ENCODE measurements at places on chromosomes 13 and 19.

DNA sequence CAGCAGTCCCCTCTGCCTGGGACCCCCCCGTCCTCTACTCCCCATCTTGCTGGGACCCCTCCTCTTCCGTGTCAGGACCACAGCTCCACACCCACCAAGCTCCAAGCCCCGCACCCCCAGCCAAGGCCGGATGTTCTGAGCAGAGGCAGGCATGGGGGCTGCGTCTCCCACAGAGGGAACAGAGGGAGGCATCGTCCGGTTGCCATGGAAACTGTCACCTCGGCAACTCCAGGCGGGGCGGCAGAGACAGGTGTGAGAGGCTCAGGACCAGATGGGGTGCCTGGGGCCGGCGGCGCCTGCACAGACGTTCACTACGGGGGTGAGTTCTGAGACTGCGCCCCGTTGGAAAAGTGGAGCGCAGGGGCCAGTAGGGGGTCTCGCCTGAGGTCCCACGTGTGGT lies 5.4 kb downstream of the RNU6-9 start:
- DNase-seq: peak; percentile 93

DNA sequence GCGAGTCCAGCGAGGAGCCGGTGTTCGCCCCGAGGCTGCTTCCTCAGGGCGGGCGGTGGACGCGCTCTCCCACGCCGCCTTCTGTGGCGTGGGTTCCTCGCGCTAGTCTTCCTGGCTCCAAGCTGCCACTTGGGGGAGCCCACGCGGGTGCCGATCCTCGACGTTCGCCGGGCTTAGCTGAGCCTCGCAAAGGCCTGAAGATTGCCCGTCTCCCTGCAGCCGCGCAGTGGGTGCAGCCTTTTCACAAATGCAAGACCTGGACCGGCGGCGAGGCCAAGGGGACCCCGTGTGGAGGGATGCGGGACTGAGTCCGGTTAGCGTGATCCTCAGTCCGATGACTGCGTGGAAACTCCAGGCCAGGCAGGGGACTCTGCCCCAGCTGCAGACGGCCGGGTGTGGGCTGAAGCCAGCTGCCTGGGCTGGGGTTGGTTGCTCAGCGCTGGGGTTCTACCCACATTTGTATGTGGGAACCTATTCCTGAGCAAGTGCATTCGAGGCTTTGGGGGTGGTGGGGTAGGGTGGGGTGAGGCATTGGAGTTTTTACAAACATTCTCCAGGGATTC lies 16.6 kb upstream of the LRP3 start:
- no peak for DNase-seq

DNA sequence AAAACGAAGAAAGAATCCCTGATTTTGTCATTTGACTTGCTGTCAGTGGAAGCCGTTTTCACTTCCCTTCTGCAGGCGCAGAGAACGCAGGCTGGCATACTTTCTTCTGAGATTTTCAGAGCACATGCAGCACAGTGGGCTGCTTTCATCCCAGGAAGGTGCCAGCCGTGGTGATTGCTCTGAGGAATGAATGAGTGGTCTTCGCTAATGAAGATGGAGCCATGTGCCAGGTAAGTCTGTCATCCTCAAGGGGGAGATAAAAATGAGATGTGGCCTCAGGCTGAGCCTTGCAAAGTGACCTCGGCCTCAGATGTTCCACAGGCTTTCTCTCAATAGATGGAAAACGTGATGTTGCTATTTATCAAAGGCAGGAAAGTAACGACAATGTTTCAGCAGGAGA lies 94.6 kb upstream of the FARP1 start:
- DNase-seq: peak; percentile 92

DNA sequence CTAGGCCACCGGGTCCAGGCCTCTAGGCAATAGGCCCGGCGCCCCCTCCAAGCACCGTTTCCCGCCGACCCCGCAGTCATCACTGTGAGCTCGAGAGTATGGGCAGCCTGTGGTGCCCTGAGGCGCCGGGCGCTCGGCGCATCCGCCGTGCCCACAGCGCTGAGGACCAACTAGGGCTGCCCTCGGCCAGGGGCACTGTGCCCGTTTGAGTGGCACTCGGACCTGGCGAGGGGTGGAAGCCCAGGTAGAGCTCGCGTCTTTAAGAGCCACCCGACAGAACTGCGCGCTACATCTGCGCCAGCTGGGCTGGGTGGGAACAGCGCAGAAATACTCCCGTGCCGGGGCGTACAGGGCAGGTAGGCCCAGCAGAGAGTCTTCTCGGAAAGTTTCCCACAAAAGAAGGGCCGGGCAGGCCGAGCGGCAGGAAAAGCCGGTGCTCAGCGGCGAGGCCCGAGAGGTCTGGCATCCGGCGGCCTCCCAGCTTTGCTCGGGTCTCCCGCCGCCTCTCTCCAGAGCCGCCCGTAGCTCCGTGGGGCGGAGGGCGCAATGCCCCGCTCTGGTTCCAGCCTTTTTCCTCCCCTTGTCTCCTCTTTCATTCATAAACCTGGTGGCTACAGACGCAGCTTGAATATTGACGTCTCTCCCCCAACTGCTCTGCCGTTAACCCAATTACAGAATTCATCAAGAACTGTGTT lies 5.4 kb upstream of the SOX1 start:
- peak; percentile 58 for DNase-seq

DNA sequence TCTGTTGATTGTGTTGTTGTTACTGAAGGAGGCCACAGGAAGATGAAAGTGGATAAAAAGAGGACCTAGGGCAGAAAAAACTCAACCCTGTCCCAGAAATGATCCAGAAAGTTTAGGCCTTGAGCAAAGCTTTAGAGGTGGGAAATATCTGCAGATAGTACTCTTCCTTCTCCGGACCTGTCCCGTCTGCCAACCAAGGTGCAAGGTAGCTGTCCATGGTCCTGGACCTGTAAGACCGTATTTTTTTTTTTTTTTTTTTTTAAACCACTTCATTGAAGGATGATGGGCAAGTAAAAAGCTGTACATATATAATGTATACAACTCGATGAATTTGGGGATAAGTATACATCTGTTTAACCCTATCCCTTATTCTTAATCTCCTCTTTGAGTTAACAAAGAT lies 225.9 kb downstream of the OLFM4 start:
- DNase-seq: no peak

DNA sequence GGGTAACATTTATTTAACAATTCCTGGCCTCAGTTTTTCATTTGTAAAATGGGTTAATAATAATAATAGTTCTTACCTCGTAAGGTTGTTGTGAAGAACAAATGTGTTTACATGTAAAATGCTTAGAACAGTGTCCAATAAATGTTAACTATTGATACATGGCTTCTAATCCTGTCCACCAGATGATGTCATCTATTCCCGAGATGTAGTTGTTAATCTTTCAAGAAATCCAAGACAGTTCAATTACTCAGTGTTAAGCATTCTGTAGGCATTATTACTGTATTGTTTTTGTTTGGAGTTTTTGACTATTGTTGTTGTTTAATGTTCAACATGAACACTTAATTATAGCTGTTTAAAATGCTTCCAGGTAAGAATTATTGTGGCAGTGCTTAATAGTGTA lies 131.0 kb upstream of the FNDC3A start:
- no peak for DNase-seq

DNA sequence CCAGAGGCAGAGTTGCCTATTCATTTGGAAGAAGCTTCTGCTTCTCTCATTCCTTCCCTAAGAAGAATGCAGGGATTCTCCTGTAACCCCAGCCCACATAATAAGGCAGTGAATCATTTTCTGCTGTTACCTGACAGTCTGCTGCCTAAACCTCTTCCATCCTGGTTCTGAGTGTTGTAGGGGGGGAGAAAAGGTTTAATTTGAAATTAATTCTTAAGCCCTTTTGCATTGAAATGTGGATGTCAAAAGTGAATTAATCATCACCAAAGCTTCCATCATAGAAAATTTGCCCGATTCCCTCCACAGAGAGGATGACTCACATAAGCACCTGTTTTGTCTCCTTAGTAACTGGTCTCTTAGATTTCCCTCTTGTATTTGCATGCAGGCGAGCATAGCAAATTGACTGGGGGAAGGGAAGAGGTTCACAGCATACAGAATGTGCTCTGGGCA lies 146.7 kb upstream of the FNDC3A start:
- DNase-seq: peak; percentile 28

GRCh38 chr19:5354403-5354802 lies 13.8 kb upstream of the PTPRS start:
- DNase-seq: no peak

- no peak for DNase-seq
These were observed 7.1 kb downstream of the KCNN4 start for GRCh38 chr19:43773725-43774102.

DNA sequence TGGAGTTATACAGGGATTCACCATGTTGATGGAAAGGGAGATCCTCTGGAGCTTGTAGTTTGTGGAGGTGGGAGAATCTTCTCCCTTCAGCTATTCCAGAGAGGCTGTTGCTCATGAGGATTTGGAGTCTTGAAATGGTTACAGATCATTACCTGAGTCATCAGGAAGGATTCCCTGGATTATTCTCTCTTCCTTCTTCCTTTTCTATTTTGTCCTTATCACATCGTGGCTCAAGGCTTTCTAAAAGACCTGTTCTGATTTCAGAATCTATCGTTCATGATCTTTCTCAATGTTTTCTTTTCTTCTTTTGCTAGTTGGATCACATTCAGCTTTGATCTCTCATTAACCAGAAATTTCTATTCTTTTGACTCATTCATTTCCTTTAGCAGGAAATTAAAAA lies 196.0 kb downstream of the KLF5 start:
- DNase-seq: no peak

GRCh38 chr13:37010424-37010823 lies 9.8 kb downstream of the EXOSC8 start:
- no peak for DNase-seq

DNA sequence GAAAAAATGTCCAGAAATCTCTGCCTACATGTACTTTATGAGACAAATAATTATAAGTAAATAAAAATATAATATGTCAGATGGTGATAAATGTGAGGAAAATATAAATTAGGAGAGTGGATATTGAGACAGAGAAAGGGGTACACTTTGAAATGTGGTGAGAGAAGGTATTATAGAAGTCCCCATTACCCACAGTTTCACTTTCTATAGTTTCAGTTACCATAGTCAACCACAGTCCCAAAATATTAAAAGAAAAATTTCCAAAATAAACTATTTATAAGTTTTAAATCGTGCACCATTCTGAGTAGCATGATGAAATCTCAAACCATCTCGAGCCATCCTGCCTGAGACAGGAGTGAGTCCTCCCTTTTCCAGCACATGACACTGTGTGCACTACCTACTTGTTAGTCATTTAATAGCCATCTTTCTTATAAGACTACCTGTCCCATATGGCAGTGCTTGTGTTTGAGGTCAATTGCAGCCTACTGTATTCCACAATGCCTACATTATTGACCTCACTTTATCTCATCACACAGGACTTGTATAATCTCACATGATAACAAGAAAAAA lies 653.7 kb downstream of the DACH1 start:
- no peak for DNase-seq

DNA sequence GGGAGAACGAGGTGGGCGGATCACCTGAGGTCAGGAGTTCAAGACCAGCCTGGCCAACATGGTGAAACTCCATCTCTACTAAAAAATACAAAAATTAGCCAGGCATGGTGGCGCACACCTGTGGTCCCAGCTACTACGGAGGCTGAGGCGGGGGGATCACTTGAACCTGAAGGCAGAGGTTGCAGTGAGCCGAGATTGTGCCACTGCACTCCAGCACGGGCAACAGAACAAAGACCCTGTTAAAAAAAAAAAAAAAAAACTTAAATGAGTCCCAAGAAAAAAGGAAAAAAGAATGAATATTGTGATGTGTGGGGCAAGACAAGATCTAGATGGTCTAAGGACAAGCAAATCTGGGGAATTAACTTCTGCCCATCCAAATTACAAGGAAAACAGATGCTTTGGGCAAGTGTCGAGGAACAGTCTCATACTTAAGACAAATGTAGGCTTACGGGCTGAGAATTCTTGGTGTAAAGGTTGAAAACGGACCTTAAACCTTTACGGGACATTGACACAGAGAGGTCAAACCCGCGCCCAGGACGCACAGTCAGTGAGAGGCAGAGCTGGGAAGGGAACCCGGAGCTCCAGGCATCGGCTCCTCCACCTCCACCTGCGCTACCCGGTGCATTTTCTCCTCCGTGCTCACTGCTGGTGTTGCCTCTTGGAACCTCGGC lies 656 bp upstream of the ZNF324 start:
- DNase-seq: no peak

DNA sequence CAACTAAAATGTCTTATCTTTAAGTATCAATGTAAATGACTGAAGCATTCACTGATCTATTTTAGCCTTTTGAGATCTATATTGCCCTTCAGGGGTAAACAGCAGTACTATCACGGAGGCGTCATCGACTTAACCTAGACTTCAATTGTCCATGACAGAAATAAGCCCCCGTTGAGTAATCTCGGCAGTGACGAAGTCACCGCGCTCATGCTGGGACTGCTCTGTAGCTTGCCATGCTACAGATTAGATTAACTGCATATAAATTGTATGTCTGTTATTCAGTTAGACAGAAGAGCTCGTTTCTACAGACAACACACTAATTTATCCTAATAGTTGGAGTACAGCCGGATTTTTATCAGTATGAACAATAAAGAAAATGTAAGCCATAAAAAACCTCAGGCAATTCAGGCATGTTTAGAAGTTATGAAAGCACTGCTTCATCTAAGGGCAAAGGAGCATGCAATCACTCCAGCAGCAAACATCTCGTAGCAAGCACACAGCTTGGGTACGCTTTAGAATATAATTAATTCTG lies 56.6 kb downstream of the TUBGCP3 start:
- peak; percentile 9 for DNase-seq

DNA sequence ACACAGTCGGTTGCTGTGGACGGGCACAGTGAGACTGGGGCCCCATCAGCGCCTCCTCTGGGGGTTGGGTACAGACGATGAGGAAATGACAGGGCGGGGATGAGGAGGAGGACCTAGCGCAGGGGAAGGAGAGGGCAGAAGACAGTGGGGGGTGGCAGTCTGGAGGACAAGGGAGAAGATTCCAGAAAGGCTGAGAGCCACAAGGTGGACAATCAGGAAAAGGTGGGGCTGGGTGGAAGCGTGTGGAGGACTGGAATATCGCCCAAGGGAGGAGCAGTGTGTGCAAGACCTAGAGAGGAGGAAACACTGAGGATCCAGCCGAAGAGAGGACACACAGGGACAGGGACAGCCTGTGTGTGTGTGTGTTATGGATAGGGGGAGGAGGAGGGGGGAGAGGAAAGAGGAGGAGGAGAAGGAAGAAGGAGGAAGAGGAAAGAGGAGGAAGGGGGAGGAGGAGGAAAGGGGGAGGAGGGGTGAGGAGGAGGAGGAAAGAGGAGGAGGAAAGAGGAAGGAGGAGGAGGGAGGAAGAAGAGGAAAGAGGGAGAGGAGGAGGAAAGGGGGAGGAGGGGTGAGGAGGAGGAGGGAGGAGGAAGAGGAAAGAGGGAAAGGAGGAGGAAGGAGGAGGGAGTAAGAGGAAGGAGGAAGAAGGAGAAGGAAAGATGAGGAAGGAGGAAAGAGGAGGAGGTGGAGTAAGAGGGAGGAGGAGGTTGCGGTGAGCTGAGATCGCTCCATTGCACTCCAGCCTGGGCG lies 15.8 kb upstream of the GARIN5A start:
- no peak for DNase-seq

GRCh38 chr13:97976610-97977521 lies 23.4 kb downstream of the IPO5 start:
- DNase-seq: peak; percentile 20

GRCh38 chr13:28753946-28754345 lies 35.2 kb upstream of the SLC46A3 start:
- DNase-seq: no peak
